ENCODE measurements at places on chromosomes 16 and 17. TPM values are rescaled to one million over a fixed set of nuclear protein-coding genes. Genes with fewer than 3 reads are reported as not detected.

MEIOC gene
- 1.00 TPM for polyA plus RNA-seq

PMM2 gene
- polyA plus RNA-seq = 24.2 TPM

SARM1 gene
- polyA plus RNA-seq = 10.4 TPM

PRSS36 gene
- 0.90 TPM for polyA plus RNA-seq

MYL4 gene
- 19.0 TPM for polyA plus RNA-seq

CCL4L2 gene
- polyA plus RNA-seq = 25.8 TPM

COX4I1 gene
- 350 TPM for polyA plus RNA-seq

HAGHL gene
- 5.5 TPM for polyA plus RNA-seq

TNFRSF13B gene
- polyA plus RNA-seq = not detected

NPTX1 gene
- polyA plus RNA-seq = 1.3 TPM

RGS9 gene
- 13.1 TPM for polyA plus RNA-seq

CDC6 gene
- polyA plus RNA-seq = 21.8 TPM

CDH11 gene
- 326 TPM for polyA plus RNA-seq

TMEM88 gene
- 13.4 TPM for polyA plus RNA-seq

Data from left renal pelvis (tissue), 4 donors.